ENCODE measurements at places on chromosomes 13 and 19. TPM values are rescaled to one million over a fixed set of nuclear protein-coding genes. Genes with fewer than 3 reads are reported as not detected.

Gene EDDM13
- total RNA-seq: not detected

Gene BEST2
- total RNA-seq: not detected

DNA sequence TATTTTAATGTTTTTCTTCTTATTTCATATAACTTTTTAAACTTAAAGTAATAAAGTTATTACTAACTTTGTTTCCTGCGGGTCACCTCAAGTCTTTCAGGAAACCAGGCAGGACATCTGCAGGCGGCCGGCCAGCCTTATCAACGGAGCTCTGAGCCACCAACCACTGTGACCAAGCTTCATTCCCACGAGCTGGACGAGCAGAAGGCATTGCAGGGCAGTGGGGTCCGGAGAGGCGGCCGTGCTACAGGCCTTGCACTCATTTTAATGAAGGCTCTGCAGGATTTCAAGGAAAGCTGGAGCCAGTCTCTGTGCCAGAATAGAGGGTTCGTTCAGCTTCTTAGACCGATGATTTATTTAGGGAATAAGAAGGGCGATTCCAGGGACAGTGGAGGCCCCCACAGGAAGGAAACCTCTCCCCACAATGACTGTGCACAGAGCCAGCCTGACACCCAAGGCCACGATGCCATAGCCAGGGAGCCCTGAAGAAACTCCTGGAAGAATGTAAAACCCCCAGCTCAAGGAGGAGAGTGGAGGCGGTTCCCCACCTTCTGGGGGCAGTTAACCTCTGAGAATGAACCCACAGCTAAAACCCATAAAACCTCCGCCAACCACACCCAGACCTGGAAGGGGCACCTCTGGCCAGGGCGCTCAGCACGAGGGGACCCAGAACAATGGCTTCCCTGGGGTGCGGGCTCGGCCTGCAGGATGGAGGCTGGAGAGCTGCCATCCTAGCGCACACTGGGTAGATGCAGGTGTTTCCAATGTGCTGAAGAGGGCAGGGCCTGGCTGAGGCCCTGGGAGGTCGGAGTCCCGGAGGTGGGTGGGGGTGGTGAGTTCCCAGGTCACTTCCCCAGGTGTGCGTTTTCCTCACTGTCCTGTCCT lies 75.0 kb downstream of the RASA3 start:
- no peak for DNase-seq

DNA sequence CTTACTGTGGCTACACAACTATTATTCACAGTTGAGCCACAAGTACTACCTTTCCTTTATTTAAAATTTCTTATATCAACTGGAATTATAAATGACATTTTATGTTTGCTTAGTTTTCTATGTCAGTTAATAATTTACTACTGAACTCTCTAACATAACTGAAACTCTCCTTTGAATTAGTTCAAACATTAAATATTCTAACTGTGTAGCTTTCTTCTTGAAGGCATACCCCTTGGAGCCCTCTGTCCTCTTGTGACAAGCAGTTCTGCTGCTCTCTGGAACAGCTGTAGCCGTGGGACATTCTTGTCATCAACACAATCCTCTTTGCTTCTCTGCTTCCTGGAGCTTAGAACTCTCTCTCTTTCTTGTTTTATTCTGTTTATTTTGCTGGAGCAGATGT lies 244.8 kb downstream of the NHLRC3 start:
- DNase-seq: no peak

DNA sequence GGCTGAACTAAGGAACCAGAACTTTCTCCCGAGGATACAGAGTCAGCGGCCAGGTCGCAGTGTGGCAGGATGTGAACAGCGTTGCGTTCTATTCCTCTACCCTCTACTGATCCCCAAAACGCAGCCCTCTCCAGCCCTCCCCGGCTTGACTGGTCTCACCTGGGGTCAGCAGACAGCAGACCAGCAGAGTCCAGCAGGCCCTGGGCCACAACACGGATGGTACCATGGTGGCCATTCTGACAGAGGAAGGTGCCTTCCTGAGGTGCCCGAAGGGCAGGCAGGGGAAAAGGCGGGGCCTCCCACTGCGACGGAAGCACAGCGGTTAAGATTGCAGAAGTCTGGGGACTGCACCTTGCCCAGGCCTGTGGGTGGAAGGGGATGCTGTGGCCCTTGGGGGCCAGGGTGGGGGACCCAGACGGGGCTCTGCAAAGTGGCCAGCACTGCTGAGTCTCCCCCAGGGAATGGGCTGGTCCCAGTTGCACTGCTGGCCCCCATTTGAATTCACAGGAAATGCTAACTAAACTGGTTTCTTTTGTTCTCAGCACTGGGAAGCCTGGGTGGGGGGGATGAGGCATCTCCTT lies at the start of gene ICAM3:
Gene ICAM3 (minus strand): TSS at position 245 of the 581 bp plus-strand sequence. CDS start 10 bp downstream, at position 235.
- no peak for DNase-seq

GRCh38 chr19:43570174-43570791 lies 5.0 kb downstream of the XRCC1 start:
- DNase-seq: no peak

DNA sequence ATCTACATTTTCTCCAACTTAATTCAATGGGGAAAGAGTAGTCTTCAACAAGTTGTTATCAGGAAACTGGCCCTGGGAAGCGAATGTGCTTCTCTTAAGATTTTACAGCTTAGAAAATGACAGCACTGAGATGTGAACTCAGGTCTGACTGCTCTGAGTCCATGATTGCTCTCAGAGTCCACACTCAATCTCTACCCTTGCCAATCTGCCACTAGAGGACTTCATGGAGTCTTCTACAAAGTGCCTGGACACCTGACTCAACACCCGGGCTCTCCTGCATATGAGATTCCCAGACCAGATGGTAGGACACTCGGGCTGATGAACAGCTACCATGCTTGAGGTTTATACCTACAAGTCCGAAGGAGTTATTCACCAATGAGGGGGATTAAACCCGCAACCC lies 74.8 kb downstream of the ABCC4 start:
- DNase-seq: no peak

DNA sequence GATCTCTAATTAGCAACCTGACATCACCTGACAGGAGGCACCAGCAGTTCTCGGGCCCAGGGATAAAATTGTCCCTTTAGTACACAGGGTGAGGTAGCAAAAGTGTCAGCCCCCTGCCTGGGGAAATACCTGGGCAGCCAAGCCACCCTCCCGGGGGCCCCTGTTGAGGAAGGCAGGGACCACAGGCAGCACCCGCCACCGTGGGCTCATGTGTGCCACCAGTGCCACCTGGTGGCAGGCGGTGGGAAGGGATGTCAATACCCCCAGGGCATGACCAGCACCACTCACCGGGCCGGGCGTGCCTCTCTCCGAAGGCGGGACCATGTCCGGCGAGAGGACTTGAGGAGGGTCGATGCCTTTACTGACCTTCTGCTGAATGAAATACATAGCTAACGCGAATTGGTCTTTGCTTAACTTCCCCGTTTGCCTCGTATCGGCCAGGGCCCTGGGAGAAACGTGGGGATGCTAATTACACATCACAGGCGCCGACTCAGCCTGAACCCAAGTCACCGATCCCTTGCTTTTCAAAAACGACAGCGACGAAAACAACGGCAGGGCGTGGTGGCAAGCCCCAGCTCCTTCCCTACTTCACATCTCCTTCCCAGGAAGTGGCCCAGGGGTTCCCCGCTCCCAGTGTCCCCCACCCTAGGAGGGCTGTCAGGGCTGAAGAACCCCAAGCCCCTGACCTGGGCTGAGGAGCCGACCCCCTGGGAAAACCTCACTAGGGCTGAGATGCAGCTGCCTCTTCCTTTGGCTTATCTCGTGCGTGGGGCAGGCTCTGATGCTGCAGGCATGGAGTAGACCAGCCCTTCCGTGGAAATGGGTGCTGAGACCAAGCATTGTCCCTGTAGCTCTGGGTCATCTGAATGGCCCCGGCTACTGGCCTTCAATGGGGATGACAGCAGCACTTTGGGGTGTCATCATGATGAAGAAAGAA lies 53.8 kb downstream of the EPS15L1 start:
- DNase-seq: peak; percentile 82

- no peak for DNase-seq
Observed at GRCh38 chr13:35379663-35380062, 96.8 kb downstream of the MAB21L1 start.
